ENCODE measurements at places on chromosomes 6 and 20. TPM values are rescaled to one million over a fixed set of nuclear protein-coding genes. Genes with fewer than 3 reads are reported as not detected.
A peak's percentile ranks its signal among the peaks of the same experiment; 100 is the strongest.

Gene HTR1E
- not detected for total RNA-seq

Gene SF3B5
- total RNA-seq = 123 TPM

Gene LAMA5
- 469 TPM for total RNA-seq

Gene RIPOR3
- 15.1 TPM for total RNA-seq

Gene ATRN
- total RNA-seq = 8.6 TPM

Gene GPX5
- not detected for total RNA-seq

Gene FABP7
- not detected for total RNA-seq

Gene ACSS2
- 156 TPM for total RNA-seq

Gene SLC17A3
- total RNA-seq = not detected

- DNase-seq = no peak
Measured at GRCh38 chr6:14542670-14543366, 425.2 kb downstream of the CD83 start.

DNA sequence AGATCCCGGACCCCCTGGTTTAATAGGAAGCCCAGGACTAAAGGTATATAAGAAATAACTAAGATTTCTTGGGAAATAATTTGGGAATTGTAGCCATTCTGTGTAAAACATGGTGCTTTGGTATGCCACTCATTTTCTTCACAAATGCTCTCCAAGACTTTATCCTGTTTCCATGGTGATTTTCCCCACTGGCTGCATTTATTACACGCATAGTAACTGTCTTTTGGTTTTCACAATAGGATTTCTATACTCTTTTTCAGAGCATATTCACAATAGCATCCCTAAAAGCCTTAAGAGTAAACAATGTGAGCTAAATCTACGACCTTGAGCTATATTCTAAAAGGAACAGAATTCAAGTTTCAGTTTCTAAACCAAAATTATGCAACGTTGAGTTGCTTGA, 160.8 kb downstream of the COL9A1 start:
- no peak for DNase-seq

- no peak for DNase-seq
Measured at GRCh38 chr6:149985481-149985937, 21.8 kb downstream of the ULBP1 start.

DNA sequence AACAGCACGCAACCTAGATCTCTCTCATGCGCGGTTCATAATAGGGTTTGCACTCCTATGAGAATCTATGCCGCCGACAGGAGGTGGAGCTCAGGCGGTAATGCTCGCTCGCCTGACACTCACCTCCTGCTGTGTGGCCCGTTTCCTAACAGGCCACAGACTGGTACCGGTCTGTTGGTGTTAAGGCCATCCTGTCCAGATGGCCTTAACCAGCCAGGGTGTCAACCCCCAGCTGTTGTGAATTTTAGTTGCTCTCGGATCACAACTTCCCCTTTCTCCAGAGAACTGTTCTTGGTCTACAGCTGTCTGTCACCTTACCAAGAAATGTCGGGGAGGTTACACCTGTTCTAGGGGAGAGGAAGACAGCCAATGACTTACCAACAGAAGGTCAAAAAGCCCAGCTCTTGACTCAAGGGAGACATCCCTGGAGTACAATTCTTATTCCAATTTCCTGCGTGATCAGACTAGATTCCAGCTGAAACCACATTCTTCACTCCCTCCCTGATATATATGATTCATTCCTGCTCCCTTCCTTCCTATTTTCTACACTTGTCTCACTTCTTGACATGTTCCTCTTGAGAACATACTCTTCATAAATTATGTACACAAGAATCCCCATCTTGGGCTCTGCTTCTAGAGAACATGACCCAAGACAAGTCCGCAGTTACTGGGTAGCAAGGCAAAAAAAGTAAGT, 23.1 kb upstream of the DNAAF9 start:
- no peak for DNase-seq

DNA sequence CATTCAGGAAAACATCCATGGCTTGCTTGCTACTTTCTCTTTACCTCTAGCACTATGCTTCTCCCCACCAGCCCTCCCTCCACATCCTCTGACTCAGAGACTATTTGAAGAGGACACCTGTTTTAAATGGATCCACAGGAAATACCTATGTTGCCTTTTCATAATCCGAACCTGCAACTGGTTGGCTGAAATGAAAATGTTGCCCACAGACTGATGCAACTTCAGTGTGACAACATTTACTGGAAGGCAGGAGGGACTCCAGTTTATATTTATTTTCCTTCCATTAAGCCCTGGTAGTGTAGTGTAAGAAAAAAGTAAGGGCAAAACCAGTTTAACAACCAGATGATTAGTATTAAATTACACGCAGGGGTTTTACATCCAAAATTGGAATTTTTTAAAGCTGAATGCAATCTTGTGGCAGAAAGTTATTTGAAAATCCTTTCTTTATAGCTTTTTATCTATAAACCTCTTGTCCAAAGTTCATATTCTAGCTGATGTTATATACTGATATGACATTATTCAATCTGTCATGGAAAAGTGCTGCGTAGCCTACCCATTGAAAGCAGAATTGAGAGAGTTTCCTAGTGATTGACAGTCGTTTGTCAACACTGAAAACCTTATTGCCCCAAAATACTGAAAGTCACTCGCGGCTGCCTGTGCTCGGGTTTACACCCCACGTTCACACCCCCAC, 881 bp upstream of the AIG1 start:
- peak; percentile 70 for DNase-seq

- no peak for DNase-seq
Measured at GRCh38 chr6:125869427-125869826, 78.7 kb downstream of the NCOA7 start.

- DNase-seq = no peak
Measured at GRCh38 chr6:141532211-141532610, 600.5 kb upstream of the GJE1 start.

DNA sequence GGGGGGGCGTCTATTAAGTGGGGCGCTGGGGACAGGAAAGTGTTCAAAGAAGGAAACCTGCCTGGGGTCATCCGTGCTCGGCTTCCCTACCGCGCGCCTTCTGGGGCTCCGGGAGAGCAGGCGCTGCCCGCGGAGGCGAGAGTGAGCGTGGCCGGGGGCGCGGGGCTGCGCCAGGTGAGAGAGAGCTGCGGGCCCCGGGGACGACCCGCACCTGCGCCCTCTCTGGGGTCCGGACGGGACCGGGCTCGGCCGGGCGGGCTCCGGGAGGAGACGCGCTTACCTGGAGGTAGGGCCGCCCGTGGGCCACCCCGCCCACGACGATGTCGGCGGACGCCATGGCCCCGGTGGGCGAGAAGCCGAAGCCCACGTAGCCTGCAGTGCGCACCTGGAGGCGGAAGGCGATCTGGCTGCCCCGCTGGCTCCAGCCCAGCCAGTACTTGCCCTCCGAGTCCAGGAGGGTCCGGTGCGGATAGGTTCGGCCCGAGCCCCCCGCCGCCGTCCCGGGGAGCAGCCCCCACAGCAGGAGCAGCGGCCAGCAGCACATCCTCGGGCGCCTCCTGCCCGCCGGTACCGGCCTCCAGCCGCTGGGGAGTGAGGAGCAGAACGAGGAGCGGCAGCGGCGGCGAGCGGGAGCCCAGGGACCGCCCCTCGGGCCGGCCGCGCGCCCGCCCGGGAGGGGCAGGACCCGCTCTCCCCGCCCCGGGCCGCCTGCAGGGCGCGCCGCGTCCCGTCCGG, at the start of gene MOXD1:
Gene MOXD1 (minus strand): TSS at position 593 of the 735 bp plus-strand sequence. CDS start 49 bp downstream, at position 544.
- DNase-seq = no peak

DNA sequence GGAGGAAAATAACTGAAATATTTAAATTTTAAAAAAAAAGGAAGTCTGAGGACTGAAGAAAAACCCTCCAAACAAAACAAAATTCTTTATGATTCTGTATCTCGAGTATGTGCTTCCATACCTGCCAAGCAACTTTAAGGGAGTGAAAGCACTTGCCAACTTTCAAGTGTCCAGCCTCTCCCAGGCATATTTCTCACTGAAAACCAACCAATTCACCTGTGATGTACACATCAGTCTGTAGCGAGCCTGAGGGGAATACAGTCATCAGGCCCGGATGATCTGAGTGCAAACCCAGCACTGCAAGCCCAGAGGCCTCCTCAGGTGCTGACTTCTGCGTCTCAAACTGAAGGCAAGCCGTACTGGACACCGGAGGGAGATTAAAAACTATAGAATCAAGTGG, 164.8 kb upstream of the NT5E start:
- DNase-seq = no peak

- DNase-seq = no peak
Measured at GRCh38 chr6:33909737-33910136, 105.9 kb upstream of the MLN start.

DNA sequence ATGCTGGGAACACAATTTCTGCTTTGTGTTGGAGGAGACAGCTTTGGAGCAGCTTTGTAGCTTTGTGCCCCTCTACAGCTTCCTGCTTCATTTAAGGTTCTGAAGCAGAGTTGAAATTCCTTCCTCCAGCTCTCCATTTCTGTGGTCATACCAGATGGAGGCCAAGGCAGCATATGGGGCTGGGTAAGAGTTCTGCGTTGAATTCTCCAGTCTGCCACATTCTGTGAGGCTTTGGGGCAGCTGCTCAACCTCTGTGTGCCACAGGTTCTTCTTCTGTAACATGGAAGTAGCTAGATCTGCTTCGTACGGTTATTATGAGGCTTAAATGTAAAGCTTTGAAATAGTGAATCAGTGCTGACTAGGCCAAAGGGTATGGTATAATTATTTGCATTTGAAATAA, 2.9 kb upstream of the TRIM26 start:
- no peak for DNase-seq

GRCh38 chr6:44386929-44387345, 569 bp upstream of the CDC5L start:
- DNase-seq = no peak

- DNase-seq = no peak
Measured at GRCh38 chr6:142746524-142746923, 198.5 kb downstream of the HIVEP2 start.

GRCh38 chr6:15346315-15346714, 100.4 kb downstream of the JARID2 start:
- DNase-seq = no peak

DNA sequence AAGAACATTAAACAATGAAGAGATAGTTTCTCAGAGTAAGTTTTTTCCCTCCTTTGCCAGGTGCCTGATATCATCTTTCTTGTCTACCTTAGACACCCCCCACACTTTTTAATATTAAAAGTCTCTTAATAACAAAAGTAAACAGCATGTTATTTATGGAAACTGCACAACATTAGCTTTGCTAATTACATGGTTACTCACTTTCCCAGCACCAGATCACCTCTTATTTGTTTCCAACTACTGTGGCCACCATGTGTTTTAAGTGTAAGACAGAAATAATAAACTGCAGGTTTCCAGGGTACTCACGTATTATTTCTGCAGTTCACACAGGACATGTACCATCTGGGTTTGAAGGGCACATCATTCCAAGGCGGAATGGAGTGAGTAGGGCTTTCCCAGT, 125.0 kb downstream of the TRMT11 start:
- no peak for DNase-seq

Data from ascending aorta (tissue), 2 donors.